Progenitor cell of endocrine pancreas (in vitro differentiated cells): ENCODE measurements at places on chromosomes 3 and 15.

GRCh38 chr15:75675579-75676404 is 28.1 kb downstream of the SNX33 start:
- no peak for DNase-seq

DNA sequence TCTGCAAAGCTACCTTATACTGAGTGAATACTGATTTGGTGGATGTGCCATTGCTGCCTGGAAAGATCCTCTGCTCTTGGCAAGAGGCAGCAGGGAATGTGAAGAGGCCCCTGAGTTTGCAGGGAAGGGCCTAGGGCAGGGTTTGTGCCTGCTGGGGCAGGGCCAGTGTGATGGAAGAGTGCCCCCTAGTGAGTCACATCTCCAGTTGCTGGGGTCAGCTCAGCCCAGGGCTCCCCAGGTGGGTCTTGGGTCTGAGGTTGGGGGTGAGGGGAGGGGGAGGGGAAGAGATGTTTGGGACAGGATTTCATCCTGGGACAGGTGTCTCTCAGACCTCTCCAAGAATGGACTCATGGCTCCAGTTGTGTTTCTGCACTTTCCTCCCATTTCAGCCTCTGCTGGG is 4.1 kb upstream of the AMOTL2 start:
- no peak for DNase-seq

GRCh38 chr3:86046436-86047136 is 944.4 kb downstream of the VGLL3 start:
- DNase-seq = no peak

GRCh38 chr15:34038871-34039789 is at the start of gene AVEN:
Gene AVEN (minus strand): TSS chr15:34039204. CDS start chr15:34039046, 158 bp downstream.
- peak; percentile 44 for DNase-seq

- no peak for DNase-seq
Measured at GRCh38 chr15:36798366-36798765, 218.9 kb downstream of the CDIN1 start.
